ENCODE measurements at places on chromosomes 2 and 18.
A peak's percentile ranks its signal among the peaks of the same experiment; 100 is the strongest.

- no peak for DNase-seq
These were observed 428.1 kb upstream of the ID2 start for GRCh38 chr2:8253781-8254180.

DNA sequence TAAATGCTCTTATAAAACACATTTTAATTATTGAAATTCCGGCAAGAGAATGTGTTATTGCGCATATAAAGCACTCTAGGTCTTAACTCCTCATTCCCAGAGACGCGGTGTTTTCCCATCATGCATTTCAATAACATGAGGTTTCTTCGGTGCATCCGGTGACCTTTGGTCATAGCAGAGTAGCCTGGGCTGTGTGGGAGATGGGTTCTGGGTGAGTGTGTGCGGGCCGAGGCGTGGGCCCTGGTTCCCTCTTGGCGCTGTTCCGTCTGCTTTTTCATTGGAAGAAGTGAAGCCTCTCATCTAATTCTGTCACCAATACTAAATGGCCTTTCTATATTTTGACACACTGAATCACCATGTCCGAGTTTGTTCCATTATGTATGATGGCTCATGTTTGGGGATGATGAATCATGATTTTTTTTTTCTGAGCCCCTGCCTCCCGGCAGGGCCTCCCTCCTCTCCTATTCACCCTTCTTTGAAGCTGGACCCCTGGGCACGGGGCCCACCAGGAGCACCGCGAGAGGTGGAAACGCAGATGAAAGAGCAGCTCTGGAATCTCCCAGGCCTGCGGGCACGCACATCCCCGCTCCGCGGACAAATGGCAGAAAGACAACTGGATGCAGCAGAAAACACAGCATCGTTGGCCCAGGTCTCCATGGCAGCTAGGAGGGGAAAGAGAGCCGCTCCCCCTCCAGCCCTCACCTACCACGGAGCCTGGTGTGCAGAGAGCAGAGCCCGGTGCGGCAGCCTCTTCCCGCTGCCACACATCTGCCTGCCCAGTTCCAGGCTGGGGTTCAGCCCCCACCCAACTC is 85.8 kb upstream of the HPCAL1 start:
- DNase-seq: no peak

- DNase-seq: no peak
These were observed 719.5 kb downstream of the DPP10 start for GRCh38 chr2:115161771-115162493.

GRCh38 chr2:127377262-127377661 is 10.5 kb downstream of the MAP3K2 start:
- no peak for DNase-seq

DNA sequence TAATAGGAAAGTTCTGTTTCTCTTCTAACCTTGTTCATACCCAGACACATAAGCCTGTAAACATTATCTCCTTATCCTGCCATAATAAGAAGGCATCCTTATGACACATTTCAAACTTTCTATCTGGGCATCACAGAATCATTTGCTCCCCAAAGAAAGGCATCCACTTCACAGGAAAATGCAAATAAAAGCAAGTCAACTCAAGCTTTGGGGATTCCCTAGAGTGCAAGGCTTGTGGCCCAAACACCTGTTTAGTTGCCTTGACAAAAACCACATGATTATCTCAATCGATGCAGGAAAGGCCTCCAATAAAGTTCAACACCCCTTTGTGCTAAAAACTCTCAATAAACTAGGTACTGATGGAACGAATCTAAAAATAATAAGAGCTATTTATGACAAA is 195.7 kb upstream of the GALNT5 start:
- no peak for DNase-seq

GRCh38 chr2:10951558-10952414 is 40.1 kb downstream of the KCNF1 start:
- DNase-seq: no peak

GRCh38 chr18:79133724-79134123 is 64.5 kb downstream of the ATP9B start:
- DNase-seq: no peak

- no peak for DNase-seq
These were observed 179.3 kb downstream of the C1D start for GRCh38 chr2:67883316-67884087.

GRCh38 chr2:221533299-221533698 is 38.8 kb downstream of the EPHA4 start:
- no peak for DNase-seq

- no peak for DNase-seq
These were observed 96.3 kb downstream of the B3GNT2 start for GRCh38 chr2:62292190-62292589.

GRCh38 chr2:187842978-187843847 is 289.0 kb upstream of the TFPI start:
- DNase-seq: peak; percentile 15

DNA sequence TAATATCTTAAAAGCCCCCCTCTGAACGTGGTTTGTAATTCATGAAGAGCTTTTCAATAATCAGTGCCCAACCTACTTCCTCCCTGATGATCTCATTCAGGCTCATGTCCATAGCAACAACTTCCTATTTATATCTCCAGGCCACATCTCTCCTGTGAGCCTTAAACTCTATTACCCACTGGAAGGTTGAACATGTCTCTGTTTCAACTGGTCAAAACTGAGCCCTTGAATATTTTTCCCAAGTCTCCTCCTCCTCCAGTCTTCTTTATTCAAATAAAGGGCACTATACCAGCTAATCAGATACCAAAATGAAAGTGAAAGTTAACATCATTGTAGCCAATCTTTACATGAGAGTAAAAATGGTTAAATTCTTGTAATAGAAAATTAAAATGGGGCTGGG is 63.7 kb upstream of the ITGA4 start:
- DNase-seq: no peak

GRCh38 chr2:213238753-213239495 is 45.3 kb upstream of the SPAG16 start:
- peak; percentile 83 for DNase-seq

- DNase-seq: no peak
These were observed 15.9 kb downstream of the SMAD7 start for GRCh38 chr18:48934723-48935432.

DNA sequence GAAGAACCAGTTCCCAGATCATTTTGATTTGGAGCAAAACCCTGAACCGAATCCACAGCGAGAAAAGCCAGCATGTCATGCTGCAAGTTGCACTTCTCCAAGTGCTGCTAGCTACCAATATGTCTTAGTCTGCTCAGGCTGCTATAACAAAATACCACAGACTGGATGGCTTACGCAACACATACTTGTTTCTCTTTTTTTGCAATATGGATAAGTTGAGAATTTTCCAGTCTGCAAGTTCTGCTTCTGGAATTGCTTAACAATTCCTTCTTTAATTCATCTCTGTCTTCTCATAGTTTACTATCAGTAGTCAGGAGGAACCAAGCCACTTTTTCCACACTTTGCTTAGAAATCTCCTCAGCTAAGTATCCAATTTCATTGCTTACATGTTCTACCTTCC is 105.9 kb upstream of the RBBP8 start:
- DNase-seq: no peak

GRCh38 chr2:100057901-100058261 is 84.5 kb downstream of the AFF3 start:
- peak; percentile 56 for DNase-seq

GRCh38 chr2:230687498-230687897 is 25.1 kb upstream of the CAB39 start:
- DNase-seq: no peak

- DNase-seq: no peak
These were observed 761 bp upstream of the IDH1 start for GRCh38 chr2:208255557-208256106.

GRCh38 chr2:174485788-174486562 is 854 bp downstream of the GPR155 start:
- no peak for DNase-seq

GRCh38 chr2:179274749-179275148 is 10.1 kb upstream of the SESTD1 start:
- no peak for DNase-seq

- DNase-seq: no peak
These were observed 234.5 kb downstream of the METTL4 start for GRCh38 chr18:2336690-2337392.
